Hair follicle dermal papilla cell (primary cell): ENCODE measurements at places on chromosomes 5 and 9. TPM values are rescaled to one million over a fixed set of nuclear protein-coding genes. Genes with fewer than 3 reads are reported as not detected.

The PNPLA7 gene
- 1.5 and 2.1 TPM in 2 replicates for total RNA-seq

The LYSMD3 gene
- total RNA-seq: 21.4 and 23.7 TPM in 2 replicates

The DPH7 gene
- 21.0 and 21.6 TPM in 2 replicates for total RNA-seq

The ZNG1A gene
- total RNA-seq: 13.6 and 15.1 TPM in 2 replicates

The C1QTNF3 gene
- total RNA-seq: 0.36 and 1.8 TPM in 2 replicates

The ZBTB6 gene
- total RNA-seq: 19.3 and 19.6 TPM in 2 replicates

The PCDHGA9 gene
- 7.1 and 7.3 TPM in 2 replicates for total RNA-seq

The SLC27A6 gene
- total RNA-seq: 0.12 and 0.97 TPM in 2 replicates

The CTNND2 gene
- total RNA-seq: not detected in 2 replicates

The CARD6 gene
- total RNA-seq: 14.6 and 18.0 TPM in 2 replicates
